Bronchial epithelial cell (primary cell): ENCODE measurements at places on chromosomes 6 and 20.

- no peak for DNase-seq
Measured at GRCh38 chr6:163985710-163986109, 571.2 kb downstream of the QKI start.

- DNase-seq, result no peak
Measured at GRCh38 chr6:44699082-44699481, 311.6 kb downstream of the CDC5L start.

DNA sequence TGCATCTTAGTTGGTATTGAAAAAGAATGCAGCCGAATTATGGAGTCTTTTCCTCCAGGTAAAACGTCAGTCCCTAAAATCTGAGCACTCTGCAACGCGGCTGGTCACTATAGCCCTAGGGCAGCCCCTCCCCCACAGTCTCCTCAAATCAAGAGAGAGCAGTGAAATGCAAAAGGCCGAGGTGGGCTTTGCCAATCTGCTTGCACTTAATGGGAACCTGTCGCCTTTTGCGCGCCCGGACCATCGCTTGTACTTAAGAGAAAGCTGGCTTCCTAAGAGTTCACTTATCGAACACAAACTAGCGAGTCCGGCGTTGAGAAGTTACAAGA lies 447 bp downstream of the MCM3 start:
- no peak for DNase-seq

DNA sequence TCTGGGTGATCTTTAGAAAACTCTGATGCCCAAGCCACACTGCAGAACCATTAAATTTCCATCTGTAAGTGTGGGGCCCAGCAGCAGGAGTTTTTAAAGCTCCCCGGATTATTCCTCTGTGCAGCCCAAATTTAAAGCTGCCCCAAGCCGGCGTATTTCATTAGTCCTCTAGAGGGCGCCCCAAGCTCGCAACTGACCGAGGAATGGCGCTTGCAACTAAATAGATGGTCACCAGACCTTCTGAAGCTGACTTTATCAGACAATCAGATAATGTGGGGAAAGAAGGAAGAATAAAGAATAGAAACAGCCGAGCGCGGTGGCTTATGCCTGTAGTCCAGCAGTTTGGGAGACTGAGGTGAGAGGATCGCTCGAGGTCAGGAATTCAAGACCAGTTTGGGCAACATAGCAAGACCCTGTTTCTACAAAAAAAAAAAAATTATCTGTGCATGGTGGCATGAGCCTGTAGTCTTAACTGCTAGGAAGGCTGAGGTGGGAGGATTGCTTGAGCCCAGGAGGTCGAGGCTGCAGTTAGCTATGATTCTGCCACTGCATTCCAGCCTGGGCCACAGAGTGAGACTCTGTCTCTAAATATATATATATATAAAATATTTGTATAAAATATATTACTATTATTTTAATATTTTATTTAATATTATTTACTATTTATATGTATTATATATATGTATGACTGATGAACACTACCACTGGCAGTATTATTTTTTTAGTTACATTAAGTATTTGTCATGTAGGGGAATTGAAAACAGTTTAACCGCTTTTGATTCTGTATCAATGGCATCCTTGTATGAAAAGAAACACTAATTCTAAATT lies 56.0 kb downstream of the OTOR start:
- DNase-seq, result peak; percentile 29

- no peak for DNase-seq
Measured at GRCh38 chr6:128333581-128334223, 186.7 kb downstream of the PTPRK start.

- peak; percentile 89 for DNase-seq
Measured at GRCh38 chr6:215335-216034, 76.8 kb upstream of the DUSP22 start.

- no peak for DNase-seq
Measured at GRCh38 chr6:47836639-47837038, 54.8 kb downstream of the OPN5 start.

- DNase-seq, result no peak
Measured at GRCh38 chr6:23728707-23729106, 397.3 kb upstream of the NRSN1 start.

- no peak for DNase-seq
Measured at GRCh38 chr6:73679009-73679408, 17.0 kb upstream of the CD109 start.

DNA sequence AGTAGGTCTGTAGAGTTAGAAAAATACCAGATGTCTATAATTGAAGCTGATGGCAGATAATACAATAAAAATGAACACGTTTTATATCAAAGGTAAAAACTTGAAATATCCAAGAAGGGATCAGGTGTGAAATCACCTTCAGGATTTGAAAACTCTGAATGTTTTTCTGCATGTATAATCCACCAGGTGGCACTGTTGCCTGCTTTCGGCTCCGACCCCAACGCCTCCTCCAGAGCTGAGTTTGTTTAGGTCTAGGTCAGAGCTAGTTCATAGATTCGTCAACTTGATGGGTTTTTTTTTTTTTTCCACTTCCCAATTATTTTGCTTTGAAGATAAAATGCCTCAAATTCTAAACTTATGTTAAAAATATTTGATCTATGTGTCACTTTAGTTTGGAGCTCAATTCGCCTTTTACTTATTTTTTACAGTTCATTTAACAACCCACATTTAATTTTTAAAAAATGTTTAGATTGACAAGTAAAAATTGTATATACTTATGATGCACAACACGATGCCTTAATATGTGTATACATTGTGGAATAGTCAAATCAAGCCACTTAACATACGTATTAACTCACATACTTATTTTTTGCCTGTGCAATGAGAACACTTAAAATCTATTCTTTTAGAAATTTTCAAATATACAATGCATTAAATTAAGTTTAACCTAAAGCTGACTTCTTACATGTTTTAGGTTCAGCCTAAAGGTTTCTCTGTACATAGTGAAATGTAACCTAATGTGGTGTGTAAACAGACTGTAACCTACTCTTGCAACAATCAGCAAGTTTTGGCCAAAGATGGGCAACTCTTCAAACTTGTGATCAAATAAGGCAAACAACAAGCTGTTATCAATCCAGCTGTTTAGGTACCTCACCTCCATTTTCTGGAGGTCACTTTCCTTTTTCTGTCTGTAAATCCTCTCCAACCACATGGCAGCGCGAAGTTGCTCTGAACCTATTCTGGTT lies 39.4 kb upstream of the ENPP4 start:
- DNase-seq, result peak; percentile 37

DNA sequence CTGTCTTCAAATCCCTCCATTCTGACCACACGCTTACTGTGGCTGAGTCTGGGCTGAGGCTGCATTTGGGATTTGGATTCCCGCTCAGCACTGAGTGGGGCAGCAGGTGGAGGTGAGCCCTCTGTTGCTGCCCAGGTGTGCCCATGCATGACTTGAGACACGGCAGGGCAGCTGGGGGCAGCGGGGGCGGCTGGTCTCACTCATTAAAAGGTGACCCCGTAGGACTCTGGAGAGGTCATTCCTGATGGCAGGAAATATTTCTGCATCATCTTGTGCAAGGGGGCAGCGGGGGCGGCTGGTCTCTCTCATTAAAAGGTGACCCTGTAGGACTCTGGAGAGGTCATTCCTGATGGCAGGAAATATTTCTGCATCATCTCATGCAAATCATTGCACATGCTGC lies 49.8 kb downstream of the SMOC2 start:
- no peak for DNase-seq

DNA sequence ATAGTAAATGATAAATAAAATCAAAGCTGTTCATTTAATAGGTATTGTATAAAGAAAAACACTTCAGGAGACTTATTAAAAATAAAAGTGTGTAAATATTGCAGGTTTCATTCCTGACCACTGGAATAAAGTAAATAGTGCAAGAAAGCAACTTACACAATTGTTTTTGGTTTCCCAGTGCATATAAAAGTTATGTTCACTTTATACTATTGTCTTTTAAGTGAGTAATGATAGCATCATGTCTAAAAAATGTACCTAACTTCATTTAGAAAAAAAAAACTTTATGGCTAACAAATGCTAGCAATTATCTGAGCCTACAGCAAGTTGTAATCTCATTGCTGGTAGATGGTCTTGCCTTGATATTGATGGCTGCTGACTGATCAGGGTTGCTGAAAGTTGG lies 726.6 kb upstream of the POU3F2 start:
- DNase-seq, result peak; percentile 69

DNA sequence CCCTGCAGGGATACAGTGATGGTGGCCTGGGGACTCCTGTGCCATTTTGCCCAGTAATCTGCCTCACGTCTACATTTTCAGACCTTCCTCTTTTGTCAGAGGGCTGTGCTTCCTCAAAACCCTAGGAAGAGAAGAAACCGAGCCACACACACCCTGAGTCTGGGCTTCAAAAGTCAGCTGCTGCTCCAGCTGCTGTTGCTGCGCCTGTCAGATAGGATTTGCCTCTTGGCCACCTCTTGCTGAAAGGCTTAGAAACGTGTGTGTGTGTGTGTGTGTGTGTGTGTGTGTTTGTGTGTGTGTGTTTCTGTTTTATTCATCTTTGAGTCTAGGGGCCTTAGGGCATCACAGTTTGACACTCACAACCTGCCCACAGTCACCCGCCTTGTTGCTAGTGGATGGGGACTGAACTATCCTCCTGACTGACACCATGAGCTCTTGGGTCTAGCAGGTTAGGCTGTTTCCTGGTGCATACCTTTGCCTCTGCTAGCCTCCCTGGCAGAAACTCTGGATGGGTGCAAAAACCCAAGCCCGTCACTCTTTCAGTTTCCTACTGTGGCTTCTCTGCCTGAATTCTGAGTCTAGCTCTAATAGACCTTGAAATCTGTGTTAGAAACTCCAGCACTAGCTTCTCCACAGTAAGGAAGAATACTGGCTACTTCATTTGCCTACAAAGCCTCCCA lies 94.9 kb upstream of the CEP85L start:
- DNase-seq, result no peak

DNA sequence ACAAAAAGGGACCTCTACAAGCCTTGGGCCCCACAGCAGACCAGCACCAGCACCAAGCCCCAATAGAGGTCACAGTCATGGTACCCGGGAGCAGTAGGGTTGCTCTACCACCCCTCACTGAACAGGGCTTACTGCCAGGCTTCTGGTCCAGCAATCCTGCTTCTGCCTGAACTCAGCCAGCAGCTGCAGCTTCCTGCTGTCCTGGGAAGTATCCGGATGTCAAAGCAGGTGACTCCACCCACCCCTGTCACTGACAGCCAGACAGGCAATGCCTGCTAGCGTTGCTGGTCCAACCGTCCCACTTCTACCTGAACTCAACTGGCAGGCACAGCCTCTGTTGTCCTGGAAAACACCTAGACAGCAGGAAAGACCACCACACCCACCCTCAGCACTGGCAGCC lies 47.0 kb upstream of the PCSK2 start:
- DNase-seq, result no peak

DNA sequence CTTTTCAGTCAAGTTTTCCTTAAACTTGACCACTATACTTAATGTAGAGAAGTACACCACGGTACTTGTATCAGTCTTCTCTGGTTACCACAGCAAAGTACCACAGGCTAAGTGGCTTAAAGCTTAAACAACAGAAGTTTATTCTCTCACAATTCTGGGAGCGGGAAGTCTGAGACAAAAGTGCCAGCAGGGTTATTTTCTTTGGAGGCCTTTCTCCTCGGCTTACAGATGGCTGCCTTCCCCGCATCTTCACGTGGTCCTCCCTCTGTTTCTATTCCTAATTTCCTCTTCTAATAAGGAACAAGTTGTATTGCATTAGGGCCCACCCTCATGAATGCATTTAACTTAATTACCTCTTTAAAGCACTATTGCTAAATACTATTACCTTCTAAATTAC lies 258.0 kb downstream of the PLCB1 start:
- no peak for DNase-seq
